ENCODE measurements at places on chromosomes 3 and 15.

GRCh38 chr3:112860898-112861297, 14.2 kb upstream of the CD200R1L start:
- DNase-seq = no peak

GRCh38 chr3:14799146-14799545, 19.6 kb upstream of the FGD5 start:
- DNase-seq = no peak

DNA sequence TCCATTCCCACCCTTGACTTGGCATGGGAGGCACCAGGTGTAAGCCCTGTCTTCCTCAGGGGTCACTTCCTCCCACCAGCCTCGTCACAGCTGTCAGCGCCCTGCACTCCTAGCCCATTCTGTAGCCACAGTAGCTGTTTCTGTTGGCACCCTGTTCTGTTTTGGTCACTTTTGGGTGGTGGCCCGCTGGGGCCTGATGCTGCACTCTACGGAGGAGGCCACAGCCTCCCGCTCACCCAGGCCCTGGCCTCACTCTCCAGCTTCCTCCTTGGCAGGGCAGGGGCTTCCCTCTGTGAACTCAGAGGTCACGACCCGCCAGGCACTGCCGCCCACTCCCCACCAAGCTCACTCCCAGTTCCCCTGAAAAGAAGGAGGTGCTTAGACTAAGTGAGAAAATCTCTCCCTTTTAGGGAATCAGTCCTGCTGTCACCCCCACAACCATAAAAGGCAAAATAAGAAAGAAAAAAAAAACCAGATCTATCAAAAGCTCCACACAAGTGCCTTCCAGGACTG, 68.4 kb downstream of the MGLL start:
- DNase-seq = no peak

DNA sequence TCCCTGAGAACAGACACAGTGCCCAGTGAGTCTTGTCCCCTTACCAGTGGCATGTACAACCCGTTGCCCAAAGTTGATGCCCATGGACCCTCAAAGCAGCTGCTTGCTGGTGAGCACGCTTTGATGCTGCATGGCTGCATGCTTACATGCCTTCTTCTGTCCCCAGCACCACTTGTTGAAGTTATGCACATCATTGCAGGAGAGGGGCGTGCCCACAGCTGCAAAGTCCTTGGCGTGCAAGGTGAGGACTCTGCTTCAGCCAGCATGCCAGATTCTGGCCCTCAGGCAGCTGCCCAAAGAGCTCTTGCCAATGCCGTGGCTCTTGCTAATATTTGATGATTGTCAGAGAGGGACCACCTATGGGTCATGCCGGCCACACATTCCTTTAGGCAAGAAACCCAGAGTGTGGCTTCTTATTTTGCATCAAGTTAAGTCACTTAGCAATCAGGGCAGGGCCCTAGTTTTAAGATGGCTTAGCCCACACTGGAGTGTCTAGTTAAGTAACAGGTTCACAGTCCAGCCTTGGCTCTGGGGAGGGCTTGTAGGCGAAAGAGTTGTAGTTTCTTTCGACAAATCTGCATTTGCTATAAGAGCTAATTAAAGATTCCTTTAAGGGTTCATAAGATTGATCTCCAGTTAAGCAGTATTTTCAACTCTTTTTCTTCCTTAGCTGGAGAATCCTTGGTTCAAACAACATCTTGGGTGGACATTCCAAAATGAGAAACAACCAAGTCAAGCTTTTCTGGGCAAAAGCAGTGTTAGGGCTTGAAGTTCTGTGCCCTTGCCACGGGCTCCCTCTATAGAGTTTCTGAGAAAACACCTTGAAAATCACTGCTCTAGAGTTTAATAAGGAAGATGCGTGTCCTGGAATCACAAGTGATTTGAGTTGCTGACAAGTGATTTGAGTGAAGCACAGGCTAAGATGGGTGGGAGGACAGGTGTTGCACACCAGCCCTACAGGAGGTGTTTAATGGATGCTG, 128.6 kb downstream of the SLCO3A1 start:
- DNase-seq = no peak

GRCh38 chr3:186996356-186996755, 66.0 kb downstream of the ST6GAL1 start:
- DNase-seq = no peak
